Fibroblast of skin of right quadriceps (primary cell): ENCODE measurements at places on chromosomes 7 and 10.

DNA sequence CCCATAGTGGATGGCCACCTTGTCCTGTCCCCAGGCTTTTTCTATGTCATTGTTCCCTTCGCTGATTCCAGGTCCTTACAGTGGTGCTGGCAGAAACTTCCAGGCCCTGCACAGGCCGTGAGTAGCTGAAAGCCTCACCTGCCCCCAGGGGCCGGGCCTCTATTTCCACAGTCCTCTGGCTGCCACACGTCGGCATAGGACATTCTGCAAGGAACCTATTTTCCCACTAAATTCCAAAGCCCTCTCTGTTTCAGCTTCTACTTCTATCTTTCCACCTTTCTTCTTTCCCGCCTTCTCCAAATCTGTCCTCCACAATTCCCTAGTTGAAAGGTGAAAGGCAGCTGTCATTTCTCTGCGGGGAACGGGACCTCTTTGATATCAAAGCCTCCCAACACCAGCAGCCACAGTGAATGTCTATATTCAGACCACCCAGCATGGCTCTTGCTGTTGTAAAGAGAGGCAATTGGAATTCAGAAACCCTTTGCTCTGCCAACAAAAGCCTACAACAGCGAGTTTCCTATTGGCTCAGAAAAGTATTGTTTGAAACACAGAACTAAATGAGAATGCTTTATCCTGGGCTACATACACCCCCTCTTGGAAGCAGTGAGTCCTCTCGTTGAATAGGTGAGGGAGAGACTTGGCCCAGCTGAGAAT lies 607.7 kb downstream of the GALNT17 start:
- no peak for DNase-seq

DNA sequence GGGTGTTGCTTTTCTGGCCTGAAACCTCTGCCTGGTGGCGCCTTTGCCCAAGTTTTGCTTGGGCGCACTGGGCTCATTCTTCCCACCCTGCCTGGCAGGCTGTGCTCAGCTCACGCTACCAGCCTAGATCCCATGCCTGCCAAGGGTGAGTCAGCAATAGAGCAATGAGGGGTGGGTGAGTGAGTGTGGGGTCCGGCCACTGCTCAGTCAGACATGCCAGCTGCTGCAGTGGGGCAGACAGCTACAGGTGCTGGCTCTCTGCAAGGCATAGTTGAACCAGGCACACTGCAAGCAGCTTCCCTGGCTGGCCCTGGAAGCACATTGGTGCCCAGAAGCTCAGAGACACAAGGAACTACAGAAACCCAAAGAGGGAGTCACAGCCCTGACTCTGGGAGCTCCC lies 680.9 kb upstream of the LRRTM3 start:
- DNase-seq, result no peak

DNA sequence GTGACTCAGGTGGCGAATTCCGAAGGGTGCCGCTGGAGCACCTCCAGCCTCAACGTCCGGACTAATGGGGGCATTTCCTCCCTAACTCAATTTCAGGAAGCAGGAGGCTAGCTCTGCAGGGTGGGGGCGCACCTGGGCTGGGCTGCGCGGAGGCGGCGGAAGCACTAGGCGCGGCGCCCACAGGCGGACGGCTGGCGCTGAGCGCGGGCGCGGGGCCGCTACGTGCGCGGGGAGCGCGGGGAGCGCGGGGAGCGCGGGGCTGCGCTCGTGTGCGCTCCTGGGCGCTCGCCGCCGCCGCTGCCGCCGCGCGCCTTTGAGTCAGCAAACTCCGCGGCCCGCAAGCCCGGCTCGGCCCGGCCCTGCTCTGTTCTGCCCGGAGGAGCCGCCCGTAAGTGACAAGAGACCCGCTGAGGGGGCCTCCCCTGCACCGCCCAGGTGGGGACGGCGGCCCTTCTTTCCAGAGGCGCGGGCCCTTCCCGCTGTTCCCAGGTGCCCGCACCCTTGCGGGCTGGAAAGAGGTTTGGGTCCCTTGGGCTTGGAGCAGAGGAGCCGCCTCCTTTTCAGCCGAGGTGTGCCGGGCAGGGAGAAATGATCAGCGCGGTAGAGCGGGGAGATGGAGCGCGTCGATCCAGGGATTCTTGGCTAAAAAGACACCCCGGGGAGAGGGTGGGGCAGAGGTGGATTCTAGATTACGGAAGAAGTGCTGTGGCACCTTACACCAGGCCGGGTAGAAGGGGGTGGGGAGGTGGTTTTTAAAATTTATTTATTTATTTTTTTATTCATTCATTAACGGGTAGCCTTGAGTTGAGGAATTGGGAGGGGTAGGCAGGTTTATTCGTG lies at the start of gene SNX10:
TSS of gene SNX10 (plus strand) at position 164 of the 840 bp plus-strand sequence. CDS start 54,581 bp downstream, outside the sequence.
- peak; percentile 10 for DNase-seq

DNA sequence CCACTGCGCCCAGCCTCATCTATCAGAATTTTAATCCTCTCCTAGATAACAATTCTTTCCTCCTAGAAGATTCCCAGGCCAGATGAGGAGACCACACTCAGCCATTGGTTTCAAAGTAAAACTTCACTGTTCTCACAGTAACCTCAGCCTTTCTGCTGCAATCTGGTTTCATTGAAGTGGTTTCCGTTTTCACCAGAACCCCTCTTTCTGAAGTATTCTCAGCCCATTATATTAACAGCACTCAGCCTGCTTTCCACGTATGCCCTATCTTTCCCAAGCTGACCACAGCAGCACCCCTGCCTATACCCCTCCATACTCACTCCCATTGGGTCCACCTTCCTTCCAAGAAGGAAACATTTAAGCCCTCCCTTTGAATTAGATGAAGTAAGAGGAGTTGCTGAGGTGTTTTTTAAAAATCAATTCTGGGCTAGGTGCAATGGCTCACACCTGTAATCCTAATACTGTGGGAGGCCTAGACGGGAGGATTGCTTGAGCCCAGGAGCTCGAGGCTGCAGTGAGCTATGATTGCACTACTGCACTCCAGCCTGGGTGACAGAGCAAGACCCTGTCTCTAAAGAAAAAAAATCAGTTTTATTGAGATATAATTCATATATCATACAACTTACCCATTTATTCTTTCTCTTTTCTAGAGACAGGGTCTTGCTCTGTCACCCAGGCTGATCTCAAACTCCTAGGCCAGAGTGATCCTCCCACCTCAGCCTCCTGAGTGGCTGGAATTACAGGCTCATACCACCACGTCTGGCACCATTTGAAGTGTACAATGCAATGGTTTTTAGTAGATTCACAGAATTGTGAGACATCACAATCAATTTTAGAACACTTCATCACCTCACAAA lies 11.3 kb downstream of the PLAU start:
- DNase-seq, result no peak

- DNase-seq, result no peak
Observed at GRCh38 chr10:123274306-123275135, 120.3 kb downstream of the BUB3 start.

DNA sequence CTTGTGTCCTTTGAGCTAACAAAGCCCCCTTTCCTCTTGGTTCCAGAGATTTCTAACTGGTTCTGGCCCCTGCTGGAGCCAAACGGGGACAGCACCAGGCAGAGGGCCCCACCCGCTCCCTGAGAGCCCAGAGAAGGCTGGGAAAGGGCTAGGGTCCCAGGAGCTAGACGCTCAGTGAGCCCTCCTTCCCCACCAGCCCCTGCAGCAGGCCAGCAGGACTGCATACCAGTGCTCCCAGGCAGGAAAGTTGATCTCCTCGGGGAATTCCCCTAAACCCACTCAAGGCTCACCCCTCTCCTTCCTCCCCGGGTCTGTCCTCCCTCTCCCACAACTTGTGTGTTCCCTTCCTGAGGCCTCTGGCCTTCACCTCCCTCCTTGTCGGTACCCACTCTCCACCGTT lies 47.7 kb downstream of the PAX2 start:
- no peak for DNase-seq
